ENCODE measurements at places on chromosomes 3 and 15.

DNA sequence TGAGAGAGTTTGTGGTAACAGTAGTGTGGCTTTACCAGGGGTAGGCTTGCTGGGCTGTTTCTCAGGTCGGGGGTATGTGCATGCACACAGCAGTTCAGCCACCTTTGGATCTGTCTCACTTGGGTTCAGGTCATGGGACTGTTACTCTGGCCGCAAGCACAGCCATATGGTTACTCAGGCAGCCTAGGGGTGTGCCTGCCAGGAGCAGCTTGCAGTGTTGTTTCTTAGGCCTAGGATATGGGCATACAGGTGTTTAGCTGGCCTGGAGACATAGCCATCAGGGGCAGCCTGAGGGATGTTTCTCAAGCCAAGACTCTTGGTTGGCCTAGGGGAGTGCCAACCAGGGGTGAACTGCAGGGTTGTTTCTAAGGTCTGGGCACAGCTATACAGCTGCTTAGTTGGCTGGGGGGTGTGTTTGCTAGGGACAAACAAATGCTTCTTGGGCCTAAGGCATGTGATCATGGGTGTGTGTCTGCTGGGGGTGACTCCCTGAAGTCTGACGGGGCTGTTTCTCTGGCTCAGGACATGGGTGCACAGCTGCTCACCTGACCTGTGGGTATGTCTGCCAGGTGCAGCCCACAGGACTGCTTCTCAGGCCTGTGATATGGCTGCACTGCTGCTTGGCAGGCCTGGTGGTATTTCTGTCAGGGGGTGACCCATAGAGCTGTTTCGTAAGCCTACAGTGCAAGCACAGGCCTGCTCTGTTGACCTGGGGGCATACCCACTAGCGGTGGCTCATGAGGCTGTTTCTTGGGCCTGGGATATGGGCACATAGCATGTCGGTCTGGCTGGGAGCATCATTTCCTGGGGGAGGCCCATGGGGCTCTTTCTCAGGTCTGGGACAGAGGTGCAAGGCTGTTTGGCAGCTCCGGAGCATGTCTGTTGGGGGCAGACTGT is 168.0 kb upstream of the THRB start:
- DNase-seq = no peak

GRCh38 chr15:78391781-78392180 is 46.2 kb upstream of the IREB2 start:
- no peak for DNase-seq

DNA sequence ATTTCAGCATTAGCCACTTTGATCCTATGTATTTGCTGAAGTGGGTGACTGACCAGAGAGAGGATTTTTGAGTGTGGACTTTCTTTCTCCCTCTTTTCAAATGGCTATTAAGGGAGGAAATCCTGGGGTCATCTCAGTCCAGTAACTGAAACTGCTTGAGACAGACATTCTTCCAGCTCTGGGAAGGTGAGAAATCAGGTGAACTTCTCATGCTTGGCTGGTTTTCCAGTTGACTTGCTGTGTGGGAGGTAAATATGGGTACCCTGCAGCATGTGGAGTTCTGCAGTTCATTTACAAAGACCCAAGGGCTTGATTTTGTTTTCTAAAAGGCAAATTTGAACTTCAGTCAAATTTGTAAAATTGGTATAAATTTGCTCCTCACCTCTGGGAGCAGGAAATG is 461.1 kb upstream of the TBL1XR1 start:
- DNase-seq = no peak

- no peak for DNase-seq
These were observed 534.2 kb downstream of the NSUN3 start for GRCh38 chr3:94596887-94597566.

GRCh38 chr3:108122276-108122675 is 31.4 kb upstream of the CD47 start:
- DNase-seq = no peak

DNA sequence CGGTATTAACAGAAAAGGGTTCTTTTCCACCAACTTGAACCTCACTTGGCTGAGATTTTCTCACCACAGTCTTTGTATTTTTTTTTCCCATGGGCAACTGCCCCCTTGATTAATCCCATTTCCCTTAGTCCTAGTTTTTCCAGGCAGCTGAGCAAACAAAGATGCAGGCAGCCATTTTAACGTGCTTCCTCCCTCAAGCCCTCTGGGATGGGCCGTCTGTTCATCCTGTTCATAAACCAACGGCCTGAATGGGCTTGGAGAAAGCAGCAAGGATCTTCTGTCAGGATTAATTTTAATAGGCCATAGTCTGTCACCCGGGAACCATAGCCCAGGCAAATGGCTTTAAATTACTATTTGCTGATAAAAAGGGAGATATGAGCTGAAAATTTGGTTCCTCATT is 10.4 kb upstream of the POLR2M start:
- DNase-seq = no peak

- no peak for DNase-seq
These were observed 31.9 kb downstream of the SLMAP start for GRCh38 chr3:57787867-57788623.

DNA sequence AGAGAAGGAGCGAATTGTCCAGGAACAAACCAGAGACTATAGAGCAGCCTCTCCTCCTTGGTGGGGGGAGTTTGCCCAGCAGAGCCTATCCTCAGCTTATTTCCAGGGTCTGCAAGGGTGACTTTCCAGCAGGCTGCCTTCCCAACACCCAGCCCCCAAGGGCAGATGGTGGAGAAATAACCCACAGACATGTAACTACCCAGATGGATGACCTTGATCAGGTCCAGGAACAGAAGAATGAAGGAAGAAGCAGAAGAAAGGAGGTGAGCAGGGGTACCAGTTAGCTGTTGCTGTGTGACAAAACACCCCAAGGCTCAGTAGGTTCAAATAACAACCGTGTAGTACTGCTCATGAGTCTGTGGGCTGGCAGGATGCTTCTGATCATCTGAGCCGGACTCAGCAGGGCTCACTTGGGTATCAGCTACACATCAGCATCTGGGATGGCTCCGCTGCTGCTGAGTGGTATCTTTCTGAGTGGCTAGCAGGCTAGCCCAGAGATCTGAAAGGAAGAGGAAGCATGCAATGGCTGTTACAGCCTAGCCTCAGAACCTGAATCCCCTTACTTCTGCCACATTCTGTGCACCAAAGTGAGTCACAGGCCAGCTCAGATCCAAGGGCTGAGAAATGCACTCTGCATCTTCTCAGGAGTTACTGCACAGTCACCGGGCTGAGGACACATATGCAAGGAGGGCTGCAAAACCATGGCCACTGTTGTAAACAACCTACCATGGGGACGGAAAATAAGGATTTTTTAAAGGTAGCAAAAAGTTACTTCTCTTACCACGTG is 22.2 kb upstream of the TXNRD3 start:
- DNase-seq = no peak

DNA sequence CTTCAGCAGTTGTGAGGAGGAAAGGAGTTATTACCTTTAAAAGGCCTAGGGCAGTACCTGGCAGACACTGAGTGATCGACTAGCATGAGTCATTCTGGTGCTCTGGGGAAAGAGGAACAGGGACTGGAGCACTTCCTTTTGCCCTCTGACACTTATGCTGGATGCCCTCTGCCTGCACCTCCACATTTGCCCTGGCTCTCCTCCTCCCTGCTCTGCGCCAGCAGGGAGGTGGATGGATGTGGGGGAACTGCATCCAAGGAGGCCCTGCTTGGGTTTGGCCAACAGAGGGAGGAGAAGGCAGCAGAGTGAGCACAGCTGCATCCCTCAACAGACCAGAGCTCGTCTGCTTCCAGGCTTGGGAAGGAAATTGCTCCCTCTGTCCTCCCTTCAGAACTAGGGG is 75.0 kb downstream of the SEMA5B start:
- no peak for DNase-seq

DNA sequence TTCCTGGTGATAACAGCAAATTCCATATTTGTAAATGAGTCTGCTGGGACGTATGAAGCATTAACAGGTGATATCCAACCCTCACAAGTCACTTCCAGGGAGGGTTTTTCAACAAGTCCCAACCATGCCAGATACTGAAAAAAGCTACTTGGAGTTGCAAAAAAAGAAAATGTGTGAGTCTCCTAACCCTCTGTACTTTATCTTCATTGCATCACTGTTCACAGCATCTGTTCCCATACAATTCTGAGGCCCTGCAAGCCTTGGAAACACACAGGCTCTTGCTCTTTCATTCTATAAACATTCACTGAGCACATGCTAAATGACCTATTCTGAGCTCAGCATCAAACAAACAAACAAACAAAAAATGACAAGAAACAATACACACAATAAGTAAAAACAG is 120.8 kb downstream of the RFTN1 start:
- DNase-seq = no peak

DNA sequence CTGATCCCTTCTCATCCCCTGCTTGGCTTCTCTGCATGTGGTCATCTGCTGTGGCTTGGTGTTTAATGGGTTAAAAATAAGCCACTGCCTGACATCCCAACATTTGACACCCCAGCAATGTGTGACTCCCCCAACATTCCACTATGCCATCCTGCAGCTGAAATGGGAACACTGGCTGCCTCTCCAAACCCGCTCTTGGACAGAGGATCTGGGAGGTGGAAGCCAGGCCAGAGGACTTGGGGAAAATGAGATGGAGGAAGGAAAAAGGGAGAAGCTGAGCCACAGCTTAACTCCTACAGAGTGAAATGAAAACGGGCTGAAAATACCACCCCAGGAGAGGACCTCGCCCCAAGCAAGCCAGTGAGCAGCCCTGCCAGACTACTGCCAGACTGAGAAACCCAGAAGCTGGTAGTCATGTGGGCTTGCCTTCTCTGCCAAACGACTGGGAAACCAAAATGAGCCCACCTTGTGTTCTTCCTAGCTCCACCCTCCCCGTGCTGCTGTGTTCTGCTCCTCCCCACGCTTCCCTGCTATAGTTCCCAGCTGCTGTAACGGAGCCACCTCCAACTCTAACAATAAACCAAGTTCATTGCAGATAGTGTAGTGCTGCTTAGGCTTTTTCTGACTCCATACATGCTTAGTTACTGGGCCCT is 13.7 kb downstream of the MAP1A start:
- no peak for DNase-seq

- DNase-seq = no peak
These were observed 141.7 kb downstream of the MEIS2 start for GRCh38 chr15:36958606-36959005.

DNA sequence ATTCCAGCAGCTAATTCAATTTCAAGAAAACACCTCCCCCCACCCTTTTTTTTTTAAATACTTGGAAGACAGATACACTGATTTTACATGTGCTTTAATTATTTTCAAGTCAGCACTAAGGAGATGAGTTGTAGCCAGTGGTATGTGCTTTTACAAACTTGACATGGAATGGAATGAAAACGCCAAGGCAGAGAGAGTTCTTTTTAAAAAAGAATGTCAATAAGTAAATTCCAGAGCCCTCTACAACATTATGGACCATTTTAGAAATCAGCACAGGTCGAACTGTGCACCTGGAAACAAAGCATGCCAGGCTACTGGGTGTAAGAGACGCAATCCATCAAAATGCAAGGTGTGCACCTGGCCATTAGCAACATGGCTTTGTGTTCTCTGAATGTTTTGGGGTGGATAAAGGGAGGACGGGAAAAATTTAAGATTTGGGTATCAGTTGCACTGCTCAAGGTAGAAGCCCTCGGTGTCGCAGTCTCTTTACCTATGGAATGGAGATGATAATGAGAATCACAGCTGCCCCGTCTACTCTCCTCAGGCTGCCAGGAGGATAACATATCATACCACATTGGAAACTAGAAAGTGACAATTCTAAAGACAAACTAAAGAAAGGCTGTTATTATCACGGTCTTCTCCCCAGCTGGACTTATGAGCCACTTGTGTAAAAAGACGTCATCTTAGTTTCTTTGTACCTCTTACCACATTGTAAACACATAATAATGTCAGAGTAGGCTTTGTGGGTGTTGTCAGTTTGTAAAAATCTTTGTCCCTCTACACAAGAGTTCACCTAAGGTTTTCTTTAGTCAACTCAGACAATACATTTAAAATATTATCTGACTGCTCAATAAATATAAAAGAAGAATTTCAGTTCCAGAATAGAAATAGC is 107.4 kb upstream of the PRICKLE2 start:
- no peak for DNase-seq

- DNase-seq = no peak
These were observed 100.4 kb downstream of the DAPK2 start for GRCh38 chr15:63945838-63946298.

DNA sequence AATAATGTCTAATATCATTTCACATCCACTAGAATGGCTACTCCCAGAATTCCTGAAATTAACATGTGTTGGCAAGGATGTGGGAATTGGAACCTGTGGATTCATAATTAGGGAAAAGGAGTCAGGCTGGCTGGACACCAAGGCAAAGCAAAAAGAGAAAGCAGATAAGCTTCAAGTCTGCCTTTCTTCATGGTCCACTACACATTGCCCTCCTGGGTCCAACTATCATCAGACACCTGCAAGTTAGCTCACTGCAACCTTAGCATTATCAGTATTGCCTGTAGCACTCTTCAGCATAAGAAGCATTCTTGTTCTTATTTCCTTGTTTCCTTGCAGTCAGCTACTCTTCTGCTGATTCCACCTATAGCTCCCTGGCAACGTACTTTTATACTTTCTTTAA is 124.3 kb downstream of the ZNF280D start:
- no peak for DNase-seq

DNA sequence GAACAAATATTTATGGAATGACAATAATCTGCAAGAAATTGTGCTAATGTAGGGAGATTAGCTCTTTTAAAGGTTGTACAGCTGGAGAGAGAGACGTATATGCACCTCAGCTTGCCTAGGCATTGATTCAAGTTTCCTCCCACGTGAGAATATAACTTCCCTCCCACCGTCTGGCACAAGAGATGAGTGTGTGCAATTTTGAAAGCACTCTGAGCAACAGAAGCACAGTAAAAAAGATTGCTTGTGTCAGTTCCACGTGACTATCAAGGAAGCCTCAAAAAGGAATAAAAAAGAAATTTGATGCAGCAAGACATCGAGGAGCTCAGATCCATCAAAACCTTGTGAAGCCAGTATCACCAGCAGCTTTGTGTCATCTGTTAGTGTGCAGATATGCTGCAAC is 435.3 kb downstream of the TUSC7 start:
- DNase-seq = no peak

- no peak for DNase-seq
These were observed 24.3 kb downstream of the NXPE3 start for GRCh38 chr3:101803173-101803782.

Data from non-pigmented ciliary epithelial cell (primary cell).